ENCODE measurements at places on chromosomes 3 and 15.

DNA sequence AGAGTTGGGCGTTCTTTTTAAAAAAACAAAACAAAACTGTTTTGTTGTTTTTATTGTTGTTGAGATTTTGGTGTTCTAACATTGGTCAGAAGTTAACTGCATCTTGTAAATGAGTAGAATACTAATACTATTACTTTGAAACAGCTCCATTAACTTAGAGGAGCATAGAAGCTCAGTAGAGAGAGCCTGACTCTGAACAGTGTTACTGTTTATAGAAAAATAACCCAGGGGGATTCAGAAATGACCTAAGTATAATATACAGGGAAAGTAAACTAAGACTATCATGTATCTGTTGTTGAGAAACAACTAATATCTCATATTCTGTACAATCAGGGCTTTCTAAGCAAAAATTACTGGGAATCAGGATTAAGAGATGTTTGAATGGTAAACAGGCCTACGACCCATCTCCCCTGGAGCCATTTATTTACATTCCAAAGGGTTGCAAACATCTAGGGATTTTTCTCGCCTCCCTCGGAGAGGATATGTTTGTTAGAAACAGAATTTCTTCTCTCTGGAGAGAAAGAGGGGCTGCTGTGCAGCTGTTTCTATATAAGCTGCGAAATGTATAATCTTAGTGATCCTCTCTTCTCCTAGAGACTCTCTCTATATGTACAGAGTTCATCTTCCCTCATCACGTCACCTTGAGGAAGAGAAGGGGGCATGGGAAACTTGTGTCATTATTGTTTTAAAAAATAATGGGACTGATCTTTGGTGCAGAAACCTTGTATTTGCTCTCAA, 827.5 kb upstream of the DPPA4 start:
- no peak overlapping the region for H3K27ac ChIP-seq
- H3K4me1 ChIP-seq: no peaks in the 10 kb centered on the region
- no peaks in the 10 kb centered on the region for H3K36me3 ChIP-seq
- no peaks in the 10 kb centered on the region for H3K27me3 ChIP-seq
- no peak overlapping the region for H3K4me3 ChIP-seq

GRCh38 chr15:42619656-42620371, 44.4 kb downstream of the STARD9 start:
- no peaks in the 10 kb centered on the region for H3K4me1 ChIP-seq
- no peaks in the 10 kb centered on the region for H3K27me3 ChIP-seq
- no peaks in the 10 kb centered on the region for H3K36me3 ChIP-seq
- H3K27ac ChIP-seq: no peak overlapping the region
- DNase-seq: no peak

DNA sequence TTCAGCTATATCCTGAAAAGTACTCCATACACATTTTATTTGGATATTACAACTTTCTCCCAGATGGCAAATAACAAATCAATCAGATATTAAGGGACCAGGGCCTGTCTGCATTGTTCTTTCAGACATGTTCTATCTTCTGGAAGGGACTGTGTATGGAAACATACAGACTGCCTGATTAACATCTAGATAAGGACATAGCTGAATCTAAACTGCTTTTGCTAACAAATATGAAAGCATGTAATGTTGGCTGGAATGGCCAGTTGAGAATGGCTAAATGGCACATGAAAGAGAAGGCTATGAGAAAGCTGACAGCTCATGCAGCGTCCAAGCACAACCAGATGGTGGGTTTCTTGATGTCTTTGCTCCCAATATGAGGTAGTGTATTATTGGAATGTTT, 149.4 kb downstream of the CFAP20DC start:
- no peaks in the 10 kb centered on the region for H3K4me1 ChIP-seq
- H3K27ac ChIP-seq: no peak overlapping the region
- no peaks in the 10 kb centered on the region for H3K36me3 ChIP-seq
- no peak for DNase-seq
- no peaks in the 10 kb centered on the region for H3K27me3 ChIP-seq

- H3K27me3 ChIP-seq: no peaks in the 10 kb centered on the region
- no peak overlapping the region for H3K4me3 ChIP-seq
- H3K27ac ChIP-seq: no peak overlapping the region
- no peak for DNase-seq
- H3K36me3 ChIP-seq: no peaks in the 10 kb centered on the region
Measured at GRCh38 chr3:157428853-157429252, 7.8 kb upstream of the PTX3 start.

GRCh38 chr3:3847994-3848922, 49.0 kb downstream of the LRRN1 start:
- H3K36me3 ChIP-seq: no peaks in the 10 kb centered on the region
- no peak overlapping the region for H3K4me3 ChIP-seq
- no peak overlapping the region for H3K27ac ChIP-seq
- no peaks in the 10 kb centered on the region for H3K27me3 ChIP-seq

- H3K36me3 ChIP-seq: no peaks in the 10 kb centered on the region
- no peak for DNase-seq
- no peak overlapping the region for H3K27ac ChIP-seq
Measured at GRCh38 chr3:37752649-37753025, 109.0 kb upstream of the CTDSPL start.

DNA sequence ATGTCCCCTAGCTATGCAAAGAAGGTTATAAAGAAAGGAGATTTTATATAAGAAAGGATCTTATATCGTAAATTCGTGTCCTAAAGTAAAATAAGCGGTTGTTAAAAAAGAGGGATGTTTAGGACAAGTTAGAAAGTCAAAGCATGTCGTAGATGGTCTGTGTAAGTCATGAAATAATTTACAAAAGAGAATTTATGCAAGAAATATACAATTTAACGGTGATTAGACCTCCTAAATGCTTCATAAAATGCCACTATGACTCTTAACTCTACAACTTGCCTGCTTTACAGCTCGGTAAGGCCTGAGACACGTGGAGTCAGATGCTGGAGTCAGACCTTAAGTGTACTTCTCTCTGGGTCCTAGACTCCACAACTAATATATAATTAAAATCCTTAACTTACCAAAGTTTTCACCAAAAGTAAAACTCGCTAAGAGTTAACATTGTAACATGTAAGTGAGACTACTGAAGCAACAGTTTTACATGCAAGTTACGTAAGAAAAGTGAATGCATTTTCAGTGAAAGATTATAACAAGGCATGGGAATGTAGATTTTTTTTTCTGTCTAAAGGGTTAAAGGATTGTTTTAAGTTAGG, 13.3 kb upstream of the SRPRB start:
- H3K27ac ChIP-seq: no peak overlapping the region
- H3K36me3 ChIP-seq: no peaks in the 10 kb centered on the region
- no peak for DNase-seq
- no peaks in the 10 kb centered on the region for H3K27me3 ChIP-seq
- H3K4me3 ChIP-seq: no peak overlapping the region
- no peaks in the 10 kb centered on the region for H3K4me1 ChIP-seq

DNA sequence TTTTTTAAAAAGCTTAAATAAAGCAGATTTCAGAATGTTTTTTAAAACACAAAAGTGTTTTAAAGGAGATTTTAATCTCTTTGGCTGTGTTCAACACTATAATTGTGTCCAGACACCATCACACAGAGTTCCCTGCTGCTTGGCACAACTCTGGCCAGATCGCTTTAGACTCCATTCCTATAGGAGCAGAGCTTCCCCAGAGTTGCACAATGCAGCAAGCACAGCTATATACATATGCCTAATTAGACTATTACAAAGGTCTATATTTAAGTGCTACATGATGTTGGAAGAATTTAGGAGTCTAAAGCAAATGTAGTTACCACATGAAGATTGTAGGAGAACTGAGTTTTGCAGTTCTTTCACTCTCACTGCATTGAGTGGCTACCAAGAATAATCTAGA, 11.2 kb downstream of the SLC9A9 start:
- DNase-seq: no peak
- no peaks in the 10 kb centered on the region for H3K36me3 ChIP-seq
- H3K4me1 ChIP-seq: no peaks in the 10 kb centered on the region
